Activated T-cell treated with anti-CD3 and anti-CD28 coated beads for 24 hours (primary cell): ENCODE measurements at places on chromosomes 5 and 9.

GRCh38 chr5:109803854-109804253 lies 114.1 kb downstream of the MAN2A1 start:
- DNase-seq = no peak

GRCh38 chr5:94784536-94785505 lies 166.4 kb downstream of the SLF1 start:
- DNase-seq = no peak

DNA sequence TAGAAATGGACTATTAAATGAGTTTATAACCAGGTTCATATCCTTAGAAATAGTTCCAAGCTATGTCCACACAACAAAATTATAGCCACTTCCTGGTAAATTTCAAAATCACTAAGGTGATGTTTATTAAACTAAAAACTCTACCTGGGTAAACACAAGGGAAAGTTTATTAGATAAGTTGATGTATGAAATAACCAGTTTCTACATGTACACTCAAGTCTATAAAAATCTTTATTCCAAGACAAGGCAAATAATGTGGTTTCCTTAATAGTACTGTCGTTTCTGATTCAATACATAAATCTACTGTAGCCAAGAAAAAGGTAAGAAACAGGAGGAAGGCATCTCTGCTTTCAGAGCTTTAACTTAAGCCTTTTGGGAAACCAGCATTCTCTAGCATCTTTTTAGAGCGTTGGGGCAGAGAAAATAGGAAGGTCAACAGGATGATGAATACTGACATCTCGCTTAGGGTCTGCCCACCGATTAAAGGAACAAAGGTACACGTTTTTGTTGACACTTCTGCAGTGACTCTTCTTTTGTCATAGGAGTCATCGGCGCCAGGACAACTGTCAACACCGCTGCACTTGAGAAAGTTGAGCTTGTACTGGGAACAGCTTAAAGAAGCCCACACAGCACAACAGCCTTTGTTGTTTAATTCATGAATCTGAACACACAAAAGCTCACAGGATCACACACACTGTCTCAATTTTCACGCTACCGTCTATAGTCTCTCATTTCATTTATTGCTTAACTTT lies 513.6 kb downstream of the SLCO4C1 start:
- DNase-seq = no peak

- no peak for DNase-seq
These were observed 279.8 kb upstream of the TNC start for GRCh38 chr9:115397591-115398312.

DNA sequence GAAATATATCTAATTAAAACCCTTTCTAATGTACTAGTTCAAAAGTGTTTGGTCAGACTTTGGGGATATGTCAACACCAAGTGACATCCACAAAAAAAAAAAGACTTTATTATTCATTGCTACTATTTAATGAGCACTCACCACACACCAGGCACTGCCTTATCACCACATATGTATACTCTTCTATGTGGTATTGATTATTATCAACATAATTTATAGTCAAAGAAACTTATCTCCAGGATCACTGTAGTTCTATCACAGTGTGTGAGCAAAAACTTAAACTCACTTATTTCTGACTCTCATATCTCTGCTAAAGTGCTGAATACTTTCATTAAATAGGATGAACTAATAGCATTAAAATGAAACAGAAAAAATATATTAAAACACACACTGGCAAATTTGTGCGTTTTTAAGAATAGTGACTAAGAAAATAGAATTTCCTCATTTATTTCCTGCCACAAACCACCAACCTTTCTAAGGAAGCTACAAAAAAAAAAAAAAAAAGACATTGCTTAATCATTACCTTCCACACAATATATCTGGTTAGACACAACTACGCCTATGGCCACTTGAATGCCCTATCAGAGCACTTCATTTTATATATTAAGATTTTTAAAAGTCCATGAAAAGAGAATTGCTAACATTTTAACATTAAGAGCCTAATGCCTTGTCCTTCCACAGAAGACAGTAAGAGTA lies 12.8 kb downstream of the SLCO4C1 start:
- DNase-seq = no peak
